ENCODE measurements at places on chromosomes 1 and 21. TPM values are rescaled to one million over a fixed set of nuclear protein-coding genes. Genes with fewer than 3 reads are reported as not detected.

- no peak overlapping the region for H3K4me3 ChIP-seq
- H3K27ac ChIP-seq: no peak overlapping the region
- no peaks in the 10 kb centered on the region for H3K27me3 ChIP-seq
- H3K4me1 ChIP-seq: no peaks in the 10 kb centered on the region
These were observed 269.4 kb downstream of the AMY1C start for GRCh38 chr1:104018922-104019674.

Gene CDC42BPA
- 31.3 TPM for total RNA-seq

Gene CCDC24
- 14.3 TPM for total RNA-seq

- no peaks in the 10 kb centered on the region for H3K36me3 ChIP-seq
- no peak overlapping the region for H3K4me3 ChIP-seq
- DNase-seq: no peak
- no peak overlapping the region for H3K27ac ChIP-seq
- H3K27me3 ChIP-seq: no peaks in the 10 kb centered on the region
These were observed 1.9 kb downstream of the DPYD start for GRCh38 chr1:97918961-97919360.

DNA sequence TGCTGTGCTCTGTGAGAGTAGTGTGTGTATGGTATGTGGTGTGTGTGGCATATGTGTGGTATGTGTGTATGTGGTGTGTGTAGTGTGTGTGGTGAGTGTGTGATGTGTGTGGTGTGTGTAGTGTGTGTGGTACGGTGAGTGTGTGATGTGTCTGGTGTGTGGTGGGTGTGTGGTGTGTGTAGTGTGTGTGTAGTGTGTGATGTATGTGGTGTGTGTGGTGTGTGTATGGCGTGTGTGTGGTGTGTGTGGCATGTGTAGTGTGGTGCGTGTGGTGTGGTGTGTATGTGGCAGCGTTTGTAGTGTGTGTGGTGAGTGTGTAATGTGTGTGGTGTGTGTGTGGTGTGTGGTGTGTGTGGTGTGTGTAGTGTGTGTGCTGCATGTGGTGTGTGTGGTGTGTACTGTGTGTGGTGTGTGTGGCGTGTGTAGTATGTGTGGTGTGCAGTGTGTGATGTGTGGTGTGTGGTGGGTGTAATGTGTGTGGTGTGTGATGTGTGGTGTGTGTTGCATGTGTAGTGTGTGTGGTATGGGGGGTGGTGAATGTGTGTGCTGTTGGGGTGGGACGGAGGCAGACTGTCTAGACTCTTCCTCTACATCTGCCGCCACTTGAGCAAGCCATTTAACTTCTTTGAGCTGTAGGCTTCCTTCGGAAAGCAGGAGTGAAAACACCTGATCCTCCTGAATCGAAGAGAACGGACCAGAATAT lies 33.5 kb downstream of the GPA33 start:
- H3K27me3 ChIP-seq: no peaks in the 10 kb centered on the region
- H3K36me3 ChIP-seq: no peaks in the 10 kb centered on the region
- no peaks in the 10 kb centered on the region for H3K4me1 ChIP-seq
- H3K27ac ChIP-seq: no peak overlapping the region

- no peak overlapping the region for H3K4me3 ChIP-seq
- no peaks in the 10 kb centered on the region for H3K36me3 ChIP-seq
- H3K4me1 ChIP-seq: peaks cover 16% of the 10 kb centered on the region
- H3K27me3 ChIP-seq: no peaks in the 10 kb centered on the region
These were observed 995 bp upstream of the ZBTB48 start for GRCh38 chr1:6578624-6579373.

Measured in prostate gland (tissue), 2 donors.